ENCODE measurements at places on chromosomes 5 and 9. TPM values are rescaled to one million over a fixed set of nuclear protein-coding genes. Genes with fewer than 3 reads are reported as not detected.
A peak's percentile ranks its signal among the peaks of the same experiment; 100 is the strongest.

GRCh38 chr5:170420806-170421412 is 31.7 kb upstream of the KCNMB1 start:
- ATAC-seq = peak; percentile 48

HTR4 gene
- not detected for total RNA-seq

DNA sequence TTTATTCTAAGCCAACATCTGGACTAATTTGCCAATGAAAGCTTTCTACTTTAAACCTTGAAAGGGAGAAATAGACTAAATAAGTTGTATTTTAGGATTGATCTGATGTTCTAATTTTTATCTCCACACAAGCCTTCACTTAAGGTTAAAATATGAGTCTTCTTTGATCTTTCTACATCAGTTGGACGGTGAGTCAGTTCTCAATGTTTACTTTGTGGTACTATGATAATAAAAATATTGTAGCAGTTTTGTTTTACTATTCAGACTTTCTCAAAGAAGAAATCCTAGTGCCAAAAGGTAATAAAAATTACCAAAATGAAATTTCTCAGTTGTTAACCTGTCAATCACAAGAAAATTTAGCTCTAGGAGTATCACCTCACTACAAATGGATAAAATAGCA is 203.5 kb upstream of the RGMB start:
- ATAC-seq = no peak

DNA sequence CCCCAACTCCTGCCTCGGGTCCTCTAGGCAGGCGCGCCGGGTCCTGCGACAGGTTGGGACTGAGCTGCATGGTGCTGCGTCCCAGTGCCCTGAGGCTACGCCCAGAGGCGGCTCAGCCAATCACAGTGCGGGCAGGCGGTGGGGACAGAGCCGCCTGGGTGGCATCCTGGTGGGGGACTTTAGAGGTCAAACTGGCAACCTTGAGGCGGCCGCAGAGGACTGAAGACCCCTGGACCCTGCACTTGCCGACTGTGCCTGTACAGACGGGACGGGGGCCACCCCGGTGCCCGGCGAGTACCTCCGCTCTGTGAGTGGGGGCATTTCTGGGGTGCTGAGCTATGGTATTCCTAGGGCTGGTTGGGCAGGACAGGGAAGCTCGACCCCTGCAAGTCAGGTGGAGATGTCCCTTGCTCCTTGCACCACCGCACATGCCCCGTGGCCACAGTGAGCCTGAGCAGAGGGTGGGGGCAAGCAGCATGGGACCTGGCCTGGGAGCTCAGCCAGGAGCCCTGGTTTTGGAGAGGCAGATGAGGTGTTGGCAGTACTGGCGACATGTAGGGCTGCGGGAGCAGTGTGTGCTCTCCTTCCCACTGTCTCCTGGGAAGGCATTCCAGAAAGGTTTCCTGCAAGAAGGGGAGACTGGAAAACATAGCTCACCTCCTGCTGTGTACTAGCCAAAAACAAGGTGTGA is 45.5 kb downstream of the CTSL start:
- no peak for ATAC-seq

SEMA6A gene
- 0.50 TPM for total RNA-seq

DNA sequence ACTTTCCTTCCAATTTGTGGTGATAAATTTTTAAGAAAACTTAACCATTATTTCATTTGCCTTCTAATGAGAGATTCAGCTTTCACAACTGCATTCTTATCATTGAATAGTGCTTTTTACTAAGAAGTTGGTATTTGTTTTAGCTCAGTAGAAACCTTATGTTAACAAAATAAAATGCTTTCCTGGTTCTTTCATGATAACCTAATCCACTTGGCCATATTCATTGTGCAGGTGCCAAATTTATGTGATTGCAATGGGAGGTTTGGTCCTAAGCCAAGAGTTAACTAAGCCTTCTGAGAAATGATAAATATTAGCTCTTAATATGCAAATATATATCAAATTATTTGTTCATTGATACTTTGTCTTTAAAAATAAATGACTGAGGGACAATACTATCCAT is 141.1 kb upstream of the TLE4 start:
- no peak for ATAC-seq

- ATAC-seq = no peak
These were observed 50.6 kb downstream of the RASEF start for GRCh38 chr9:83012168-83012921.

EIF4E1B gene
- not detected for total RNA-seq

DNA sequence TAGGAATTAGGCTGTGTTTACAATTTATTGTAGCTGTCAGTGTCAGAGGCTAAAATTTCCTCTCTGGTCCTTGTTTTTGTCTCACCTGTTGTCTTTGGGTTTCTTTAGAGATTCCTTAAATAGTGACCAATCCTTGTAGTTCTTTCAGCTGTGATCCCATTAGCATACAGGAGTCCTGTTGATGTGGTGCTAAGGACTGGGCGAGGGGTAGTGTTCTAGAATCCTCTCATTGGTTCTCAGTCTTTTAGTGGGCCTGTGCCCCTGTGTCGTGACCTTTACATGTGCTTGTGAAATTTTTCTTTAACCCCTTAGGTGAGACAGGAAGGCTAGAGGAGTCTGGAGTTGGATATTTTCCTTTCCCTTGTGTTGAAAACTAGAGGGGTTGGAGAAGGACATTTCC is 51.2 kb downstream of the ZNF618 start:
- ATAC-seq = no peak

GRCh38 chr9:137445930-137446431 is 4.8 kb upstream of the ENTPD8 start:
- ATAC-seq = no peak

SCGB3A2 gene
- not detected for total RNA-seq

DRD1 gene
- total RNA-seq = not detected

DNA sequence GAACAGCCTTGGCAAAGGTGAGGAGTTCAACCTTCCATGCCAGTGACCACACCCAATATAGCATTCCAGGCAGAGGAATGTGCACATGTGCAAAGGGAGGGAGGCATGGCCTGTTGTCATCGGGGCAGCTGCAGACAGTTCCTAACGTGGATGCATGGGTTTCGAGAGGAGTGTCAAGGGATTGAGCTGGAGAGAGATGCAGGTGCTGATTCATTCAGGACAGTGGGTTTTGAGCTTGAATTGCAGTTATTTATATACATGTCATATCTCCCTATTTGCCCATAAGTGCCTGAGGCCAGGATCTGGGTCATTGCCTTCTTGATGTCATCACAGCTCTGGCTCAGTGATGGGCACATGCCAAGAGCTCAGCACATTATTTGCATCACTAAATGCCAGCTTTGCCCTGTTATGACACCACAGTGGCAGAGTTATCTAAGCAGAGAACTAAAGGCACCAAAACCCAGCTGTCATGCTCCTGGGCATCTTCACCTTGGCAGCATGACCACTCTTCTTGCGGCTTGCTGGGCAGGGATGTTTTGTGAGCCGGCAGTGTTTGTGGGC is 278.0 kb downstream of the NTRK2 start:
- ATAC-seq = no peak
